ENCODE measurements at places on chromosomes 3 and 15.

GRCh38 chr3:96831175-96831574 is 16.8 kb downstream of the EPHA6 start:
- no peak overlapping the region for H3K4me3 ChIP-seq
- no peak overlapping the region for H3K27ac ChIP-seq
- no peaks in the 10 kb centered on the region for H3K27me3 ChIP-seq
- no peaks in the 10 kb centered on the region for H3K36me3 ChIP-seq

DNA sequence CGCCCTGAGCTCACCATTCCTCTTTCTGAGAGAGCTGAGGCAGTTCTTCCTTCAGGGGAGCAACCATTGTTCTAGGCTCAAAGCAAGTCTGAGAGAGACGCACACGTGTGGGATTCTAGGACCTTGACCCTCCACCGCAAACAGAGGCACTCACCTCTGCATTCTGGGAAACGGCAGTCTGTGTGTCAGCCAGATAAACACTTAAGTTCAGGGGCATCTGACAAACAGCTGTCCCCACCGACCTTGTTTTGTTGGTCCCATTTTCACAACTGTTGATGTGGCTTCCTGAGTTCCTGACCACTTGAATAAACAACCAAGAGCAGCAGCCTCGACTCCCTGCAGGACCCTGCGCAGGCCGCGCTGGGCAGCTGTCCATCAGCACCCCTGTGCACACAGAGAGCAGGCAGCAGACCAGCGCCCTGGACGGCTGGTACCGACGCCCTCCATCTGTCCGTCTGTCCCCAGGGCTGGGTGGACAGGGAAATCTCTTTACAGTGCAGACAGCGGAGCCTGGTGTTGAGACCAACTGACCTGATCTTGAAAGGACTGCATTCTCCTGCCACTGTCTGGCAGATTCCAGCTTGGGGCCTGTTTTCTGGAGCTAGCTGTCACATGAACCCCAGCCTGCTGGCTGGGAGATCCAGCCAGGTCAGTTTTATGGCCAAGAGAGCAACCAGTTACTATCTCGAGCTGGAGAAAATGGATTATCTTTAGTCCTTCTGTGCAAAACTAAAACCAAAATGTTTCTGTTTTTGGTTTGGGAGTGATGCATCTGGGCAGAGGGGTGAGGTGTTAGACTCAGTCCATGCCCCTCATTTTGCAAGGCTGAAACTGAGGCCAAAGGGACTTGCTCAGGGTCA is 64.2 kb downstream of the FAM43A start:
- DNase-seq: no peak
- H3K27ac ChIP-seq: no peak overlapping the region
- no peak overlapping the region for H3K4me3 ChIP-seq
- peaks cover 11% of the 10 kb centered on the region for H3K4me1 ChIP-seq
- peaks cover 81% of the 10 kb centered on the region for H3K27me3 ChIP-seq

- H3K27me3 ChIP-seq: no peaks in the 10 kb centered on the region
- H3K36me3 ChIP-seq: no peaks in the 10 kb centered on the region
- peaks cover 7% of the 10 kb centered on the region for H3K4me1 ChIP-seq
- H3K27ac ChIP-seq: no peak overlapping the region
- DNase-seq: no peak
- H3K4me3 ChIP-seq: no peak overlapping the region
Observed at GRCh38 chr3:98977520-98977919, 76.0 kb upstream of the DCBLD2 start.

DNA sequence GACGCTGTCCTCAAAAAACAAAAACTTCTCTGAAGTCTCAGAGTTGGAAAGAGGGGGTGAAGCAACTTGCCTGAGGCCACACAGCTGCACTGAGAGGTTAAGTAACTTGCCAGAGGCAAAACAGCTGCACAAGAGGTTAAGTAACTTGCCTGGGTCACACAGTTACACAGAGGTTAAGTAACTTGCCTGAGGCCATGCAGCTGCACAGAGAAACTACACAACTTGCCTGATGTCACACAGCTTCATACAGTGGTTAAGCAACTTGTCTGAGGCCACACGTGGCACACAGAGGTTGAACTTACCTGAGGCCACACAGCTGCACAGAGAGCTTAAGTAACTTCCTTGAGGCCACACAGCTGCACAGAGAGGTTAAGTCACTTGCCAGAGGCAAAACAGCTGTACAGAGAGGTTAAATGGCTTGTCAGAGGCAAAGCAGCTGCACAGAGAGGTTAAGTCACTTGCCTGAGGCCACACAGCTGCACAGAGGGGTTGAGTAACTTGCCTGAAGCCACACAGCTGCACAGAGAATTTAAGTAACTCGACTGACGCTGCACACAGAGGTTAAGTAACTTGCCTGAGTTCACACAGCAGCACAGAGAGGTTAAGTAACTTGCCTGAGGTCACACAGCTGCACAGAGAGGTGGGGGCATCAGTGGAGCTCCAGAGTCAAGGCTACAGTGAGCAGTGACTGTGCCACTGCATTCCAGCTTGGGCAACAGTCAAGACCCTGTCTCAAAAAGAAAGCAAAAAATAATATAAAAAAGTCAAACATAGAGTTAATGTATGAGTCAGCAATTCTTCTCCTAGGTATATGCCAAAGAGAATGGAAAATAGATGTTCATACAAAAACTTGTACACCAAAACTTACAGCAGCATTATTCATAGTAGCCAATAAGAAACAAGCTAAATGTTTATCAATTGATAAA is 12.0 kb upstream of the ACAD9 start:
- H3K27ac ChIP-seq: no peak overlapping the region
- no peak overlapping the region for H3K4me3 ChIP-seq
- DNase-seq: no peak
- H3K4me1 ChIP-seq: peaks cover 7% of the 10 kb centered on the region
- no peaks in the 10 kb centered on the region for H3K36me3 ChIP-seq

DNA sequence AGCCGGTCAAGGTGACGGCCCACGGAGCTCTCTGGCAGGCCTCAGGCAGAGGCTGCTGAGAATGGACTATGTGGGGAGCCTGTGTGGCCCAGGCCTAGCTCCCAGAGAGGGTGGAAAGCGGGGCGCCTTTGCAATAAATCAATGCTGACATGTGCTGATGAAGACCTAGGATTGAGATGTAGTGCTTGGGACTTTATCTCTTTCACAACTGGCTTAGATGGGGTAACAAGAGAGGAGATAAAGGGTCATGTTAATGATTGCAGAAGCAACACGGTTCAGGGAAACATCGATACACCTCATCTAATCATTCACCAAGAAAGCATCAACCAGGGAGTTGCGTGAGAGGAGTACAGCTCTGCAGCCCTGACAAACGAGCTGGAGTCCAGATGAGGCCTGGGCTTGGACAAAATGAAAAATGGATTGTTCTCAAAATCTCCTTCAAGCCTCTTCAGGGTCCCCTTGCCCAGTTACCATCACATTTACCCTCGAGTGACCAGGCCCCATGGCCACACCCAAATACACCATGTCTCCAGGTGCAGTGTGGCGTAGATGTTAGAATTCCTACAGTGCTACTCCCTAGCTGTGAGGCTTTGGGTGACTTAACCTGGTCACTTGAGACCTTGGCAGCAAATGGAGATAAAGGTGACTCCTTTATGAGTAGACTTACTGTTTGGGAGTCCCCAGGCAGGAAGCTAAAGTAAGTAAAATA is 146.4 kb upstream of the LIPC start:
- DNase-seq: no peak
- H3K4me1 ChIP-seq: peaks cover 7% of the 10 kb centered on the region
- no peak overlapping the region for H3K27ac ChIP-seq
- H3K27me3 ChIP-seq: no peaks in the 10 kb centered on the region

DNA sequence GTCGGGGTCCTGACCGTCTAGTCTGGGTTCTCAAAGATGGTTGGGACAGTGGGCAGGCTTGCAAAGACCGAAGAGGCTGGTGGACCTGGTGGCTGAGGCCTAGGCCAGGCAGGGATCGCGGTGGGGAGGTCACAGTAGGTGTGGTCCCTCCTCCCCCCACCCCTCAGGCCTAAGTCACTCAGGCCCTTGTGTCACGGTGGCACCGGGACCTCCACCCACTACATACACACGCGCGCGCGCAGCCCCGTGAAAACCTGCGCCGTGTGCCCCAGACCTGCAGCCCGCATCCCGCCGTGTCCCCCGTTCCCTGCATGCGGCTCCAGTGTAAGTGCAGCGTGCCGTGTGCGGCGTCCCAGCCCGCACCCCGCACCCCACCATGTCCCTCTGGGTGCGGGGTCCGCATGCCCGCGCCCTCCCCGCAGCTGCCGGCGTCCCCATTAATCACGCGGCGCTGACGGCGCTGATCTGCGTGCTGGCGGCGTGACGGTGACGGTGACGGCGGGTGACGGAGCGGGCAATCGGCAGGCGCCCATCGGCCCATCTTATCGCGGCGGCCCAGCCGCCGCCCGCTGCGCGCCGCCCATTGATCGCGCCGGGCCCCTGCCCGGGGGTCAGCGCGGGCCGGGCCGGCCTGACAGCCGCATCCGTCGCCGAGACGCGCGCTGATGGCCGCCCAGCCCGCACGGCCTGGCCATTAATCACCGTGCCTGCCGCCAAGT is 24.4 kb downstream of the SEC61A1 start:
- no peaks in the 10 kb centered on the region for H3K27me3 ChIP-seq
- H3K4me1 ChIP-seq: peaks cover 19% of the 10 kb centered on the region
- H3K27ac ChIP-seq: no peak overlapping the region
- no peak for DNase-seq
- H3K4me3 ChIP-seq: no peak overlapping the region
- peaks cover 26% of the 10 kb centered on the region for H3K36me3 ChIP-seq

DNA sequence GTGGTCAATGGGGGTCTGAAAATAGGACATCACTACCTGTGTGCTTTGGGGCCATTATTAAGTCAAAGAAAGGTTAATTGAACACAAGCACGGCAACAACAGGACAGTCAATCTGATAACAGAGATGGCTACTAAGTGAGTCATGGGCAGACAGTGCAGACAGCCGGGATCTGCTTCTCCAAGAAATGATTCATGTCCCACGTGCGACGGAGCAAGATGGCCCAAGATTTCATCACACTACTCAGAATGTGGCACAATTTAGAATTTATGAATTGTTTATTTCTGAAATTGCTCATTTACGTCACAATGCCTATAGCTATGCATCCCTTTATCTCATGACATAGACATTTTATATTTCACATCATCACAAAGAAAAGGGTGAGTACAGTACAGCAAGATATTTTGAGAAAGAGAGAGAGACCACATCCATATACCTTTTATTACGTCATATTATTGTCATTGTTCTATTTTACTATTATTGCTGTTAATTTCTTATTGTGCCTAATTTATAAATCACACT is 770.6 kb upstream of the NR2F2 start:
- DNase-seq: no peak
- peaks cover 5% of the 10 kb centered on the region for H3K4me1 ChIP-seq
- H3K27me3 ChIP-seq: no peaks in the 10 kb centered on the region
- H3K4me3 ChIP-seq: no peak overlapping the region
- no peaks in the 10 kb centered on the region for H3K36me3 ChIP-seq

DNA sequence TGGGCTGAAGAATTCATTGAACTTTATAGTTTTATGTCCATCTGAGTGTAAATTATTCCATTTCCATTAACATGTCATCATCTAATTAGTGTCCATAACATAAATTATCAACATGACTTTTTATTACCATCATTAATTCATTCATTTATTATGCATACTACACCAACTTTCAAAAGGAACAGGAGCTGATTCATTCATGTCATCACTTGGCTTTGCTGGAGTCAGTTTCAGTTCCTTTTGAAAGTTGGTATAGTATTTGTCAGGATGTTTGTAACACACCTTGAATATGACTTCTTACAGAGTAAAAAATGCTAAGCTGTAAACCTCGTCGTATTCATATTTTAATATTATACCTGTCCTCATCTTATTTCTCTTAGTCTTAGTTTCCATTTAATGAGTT is 298.0 kb upstream of the RBMS3 start:
- no peak overlapping the region for H3K27ac ChIP-seq
- DNase-seq: no peak
- H3K4me3 ChIP-seq: no peak overlapping the region
- H3K4me1 ChIP-seq: no peaks in the 10 kb centered on the region

DNA sequence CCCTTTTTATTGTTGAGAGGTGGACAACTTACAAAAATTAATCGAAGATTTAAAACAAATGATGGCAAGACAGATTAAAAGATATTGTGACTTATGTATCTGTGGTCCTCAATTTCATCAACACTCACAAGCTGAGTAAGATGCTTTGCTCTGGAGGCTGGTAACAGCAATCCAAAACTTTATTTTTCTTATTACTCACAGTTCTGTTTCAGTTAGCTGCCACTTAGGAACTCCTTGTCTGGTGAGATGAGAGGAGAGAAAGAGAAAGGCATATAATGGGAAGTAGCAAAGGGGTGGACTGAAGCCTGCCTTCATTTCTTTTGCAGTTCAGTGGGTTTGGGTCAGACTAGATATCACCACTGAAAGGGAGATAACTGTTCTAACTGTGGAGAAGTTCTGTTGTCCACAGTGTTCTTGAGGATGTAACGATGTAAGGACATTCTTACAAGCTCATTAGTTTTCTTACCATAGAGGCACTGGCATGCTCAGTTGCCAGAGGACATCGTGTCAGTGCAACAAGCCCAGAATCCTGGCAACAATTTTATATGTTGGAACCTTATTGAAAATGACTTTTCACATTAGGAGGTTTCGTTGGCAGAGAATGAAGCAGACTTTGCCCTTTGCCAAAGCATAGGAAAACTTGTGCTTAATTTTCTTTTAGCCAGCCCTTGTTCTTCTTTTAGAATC is 93.6 kb downstream of the PLCL2 start:
- H3K4me3 ChIP-seq: no peak overlapping the region
- H3K4me1 ChIP-seq: no peaks in the 10 kb centered on the region
- H3K36me3 ChIP-seq: no peaks in the 10 kb centered on the region
- no peak for DNase-seq

DNA sequence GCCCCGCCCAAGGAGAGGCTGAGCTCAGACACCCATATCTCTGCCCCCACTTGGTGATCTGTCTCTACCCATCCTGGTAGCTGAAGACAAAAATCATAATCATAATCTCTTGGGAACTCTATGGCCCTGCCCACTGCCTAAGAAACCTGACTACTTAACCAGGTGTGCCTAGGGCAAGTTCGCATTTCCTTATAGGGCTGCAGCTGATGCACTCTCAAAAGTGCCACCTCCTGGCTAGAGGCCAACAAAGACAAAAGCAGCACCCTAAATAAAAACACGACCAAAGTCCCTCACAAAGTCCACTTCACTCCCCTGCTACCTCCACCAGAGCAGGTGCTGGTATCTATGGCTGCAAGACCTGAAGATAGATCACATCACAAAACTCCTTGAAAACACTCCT is 250.4 kb upstream of the SLITRK3 start:
- H3K27me3 ChIP-seq: no peaks in the 10 kb centered on the region
- no peak for DNase-seq
- no peaks in the 10 kb centered on the region for H3K4me1 ChIP-seq
- H3K27ac ChIP-seq: no peak overlapping the region

- peaks cover 95% of the 10 kb centered on the region for H3K27me3 ChIP-seq
- H3K36me3 ChIP-seq: no peaks in the 10 kb centered on the region
- H3K27ac ChIP-seq: no peak overlapping the region
Observed at GRCh38 chr3:50205413-50206276, 574 bp downstream of the SLC38A3 start.

Measured in neuronal stem cell (in vitro differentiated cells).